Stomach (tissue), 19 donors: ENCODE measurements at places on chromosomes 13 and 19. TPM values are rescaled to one million over a fixed set of nuclear protein-coding genes. Genes with fewer than 3 reads are reported as not detected.

DNA sequence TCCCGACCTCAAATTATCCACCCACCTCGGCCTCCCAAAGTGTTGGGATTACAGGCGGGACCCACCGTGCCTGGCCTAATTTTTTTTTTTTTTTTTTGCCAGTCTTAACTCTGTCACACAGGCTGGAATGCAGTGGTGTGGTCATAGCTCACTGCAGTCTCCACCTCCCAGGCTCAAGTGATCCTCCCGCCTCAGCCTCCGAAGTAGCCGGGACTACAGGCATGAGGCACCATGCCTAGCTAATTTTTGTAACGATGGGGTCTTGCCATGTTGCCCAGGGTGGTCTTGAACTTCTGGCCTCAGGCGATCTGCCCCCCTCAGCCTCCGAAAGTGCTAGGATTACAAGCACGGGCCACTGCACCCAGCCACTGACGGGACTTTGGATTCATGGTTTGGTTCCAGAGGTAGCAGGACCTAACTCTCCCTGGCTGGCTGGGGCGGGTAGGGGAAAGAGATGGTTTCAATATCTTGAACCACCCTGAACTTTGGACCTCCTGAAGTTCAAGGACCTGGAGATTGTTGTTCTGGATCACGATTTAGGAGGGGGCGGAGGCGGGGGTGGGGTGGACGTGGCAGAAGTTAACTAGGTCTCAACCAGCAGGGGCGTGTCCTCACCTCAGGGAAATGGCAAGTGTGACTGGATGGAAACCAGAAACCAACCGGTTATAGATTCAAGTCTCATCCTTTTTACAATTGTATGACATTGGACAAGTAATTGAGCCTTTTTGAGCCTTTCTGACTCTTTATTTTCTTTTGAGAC lies 40.8 kb downstream of the IER2 start:
- H3K4me1 ChIP-seq, result peaks cover 25% of the 10 kb centered on the region
- no peak overlapping the region for H3K4me3 ChIP-seq
- peak; percentile 69 for DNase-seq
- peak overlapping the region; percentile 58 for H3K27ac ChIP-seq

DNA sequence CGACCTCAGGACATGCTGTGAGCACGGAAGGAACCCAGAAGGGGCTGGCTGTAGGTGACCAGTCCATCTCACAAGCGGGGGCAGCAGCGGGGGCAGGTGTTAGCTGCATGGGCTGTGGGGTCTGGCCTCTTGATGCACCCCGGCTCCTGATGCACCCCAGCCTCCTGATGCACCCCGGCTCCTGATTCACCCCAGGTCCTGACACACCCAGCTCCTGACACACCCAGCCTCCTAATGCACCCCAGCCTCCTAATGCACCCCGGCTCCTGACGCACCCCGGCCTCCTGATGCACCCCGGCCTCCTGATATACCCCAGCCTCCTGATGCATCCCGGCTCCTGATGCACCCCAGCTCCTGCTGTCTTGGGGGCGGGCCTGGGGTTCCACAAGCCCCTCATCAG lies 7.4 kb downstream of the LSM7 start:
- H3K4me1 ChIP-seq, result no peaks in the 10 kb centered on the region
- H3K4me3 ChIP-seq, result no peak overlapping the region
- H3K27ac ChIP-seq, result no peak overlapping the region
- H3K27me3 ChIP-seq, result no peaks in the 10 kb centered on the region
- peaks cover 51% of the 10 kb centered on the region for H3K36me3 ChIP-seq

DNA sequence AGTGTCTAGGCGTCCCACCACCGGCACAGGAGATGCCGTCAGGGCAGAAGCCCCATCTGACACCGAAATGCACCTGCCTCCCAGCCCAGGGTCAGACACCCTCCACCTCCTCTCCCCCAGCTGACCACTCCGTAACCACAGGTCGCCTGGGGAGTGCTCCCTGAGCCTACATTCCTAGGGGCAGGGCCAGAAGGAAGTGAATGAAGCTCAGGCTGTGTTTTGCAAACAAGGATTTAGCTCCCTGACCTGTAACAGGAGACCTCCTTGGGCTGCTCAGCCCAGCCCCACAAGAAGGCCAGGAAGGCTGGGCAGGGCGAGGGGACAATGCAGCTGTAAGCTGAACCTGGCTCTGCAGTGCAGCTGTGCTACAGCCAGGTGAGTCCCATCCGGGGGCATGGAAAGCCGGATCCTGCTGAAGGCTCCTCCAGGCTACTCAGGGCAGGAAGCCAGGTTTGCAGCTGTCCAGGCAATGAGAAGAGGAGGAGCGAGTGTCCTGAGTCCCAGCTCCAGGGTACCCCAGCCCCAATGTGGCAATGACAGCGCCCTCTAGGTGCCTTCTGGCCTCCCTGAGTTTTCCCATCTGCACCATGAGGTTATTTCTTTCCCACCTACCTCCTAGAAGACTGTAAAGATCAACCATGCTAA lies 42.1 kb downstream of the RHPN2 start:
- H3K27me3 ChIP-seq, result no peaks in the 10 kb centered on the region
- no peak for DNase-seq
- peaks cover 16% of the 10 kb centered on the region for H3K4me1 ChIP-seq
- H3K27ac ChIP-seq, result peak overlapping the region; percentile 53

The ZNF763 gene
- total RNA-seq, result 5.7 TPM

DNA sequence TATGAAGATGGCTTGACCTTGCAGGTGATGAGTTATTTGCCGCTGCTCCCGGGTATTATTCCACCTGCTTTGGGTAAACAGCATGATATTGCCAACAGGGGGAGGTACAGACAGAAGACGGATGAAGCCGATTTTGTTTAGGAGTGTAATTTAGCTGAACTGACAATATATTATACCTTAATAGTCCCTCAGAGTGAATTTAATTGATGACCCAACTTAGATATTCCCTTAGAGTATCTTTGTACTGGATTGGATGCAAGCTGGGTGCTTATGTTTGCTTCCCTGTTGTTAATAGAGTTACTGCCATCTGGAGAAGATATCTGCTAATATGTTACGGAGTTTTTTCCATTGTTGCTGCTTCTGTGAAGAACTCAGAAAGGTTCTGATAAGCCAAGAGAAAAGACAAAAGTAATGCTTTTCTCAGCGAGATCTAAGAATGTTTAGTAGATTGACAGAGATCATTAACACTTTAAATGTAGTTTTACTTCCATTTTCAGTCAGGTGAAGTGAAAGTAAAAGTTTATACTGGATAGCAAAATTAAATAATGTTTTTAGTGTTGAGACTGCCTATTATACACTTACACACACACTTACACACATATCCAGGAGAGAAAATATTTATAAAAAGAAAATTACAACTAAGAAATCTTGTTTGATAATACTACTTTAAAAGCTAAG lies 2220.8 kb upstream of the PCDH20 start:
- H3K4me3 ChIP-seq, result peak overlapping the region; percentile 14
- no peak overlapping the region for H3K27ac ChIP-seq
- DNase-seq, result peak; percentile 18

DNA sequence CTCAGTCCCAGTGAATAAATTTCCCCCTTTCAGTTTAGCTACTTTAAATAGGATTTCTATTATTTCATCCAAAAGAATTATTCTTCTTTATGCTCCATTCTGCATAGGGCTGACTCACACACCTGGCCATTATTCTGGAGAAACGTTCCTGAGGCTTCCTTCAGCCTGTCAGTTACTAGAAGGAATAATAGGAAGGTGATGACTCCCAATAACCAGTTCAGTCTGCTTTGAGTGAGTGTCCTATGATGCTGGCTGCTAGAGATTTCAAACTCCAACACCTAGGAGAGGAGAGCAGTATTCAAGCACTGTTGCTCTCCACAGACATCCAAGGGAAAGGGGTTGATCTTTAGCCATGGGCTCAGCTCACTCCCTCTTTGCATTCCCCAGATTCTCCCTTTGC lies 117.8 kb downstream of the KCTD12 start:
- H3K36me3 ChIP-seq, result no peaks in the 10 kb centered on the region
- no peak overlapping the region for H3K27ac ChIP-seq
- no peaks in the 10 kb centered on the region for H3K4me1 ChIP-seq
- no peak overlapping the region for H3K4me3 ChIP-seq
- DNase-seq, result no peak

The LGALS4 gene
- 113 TPM for total RNA-seq

DNA sequence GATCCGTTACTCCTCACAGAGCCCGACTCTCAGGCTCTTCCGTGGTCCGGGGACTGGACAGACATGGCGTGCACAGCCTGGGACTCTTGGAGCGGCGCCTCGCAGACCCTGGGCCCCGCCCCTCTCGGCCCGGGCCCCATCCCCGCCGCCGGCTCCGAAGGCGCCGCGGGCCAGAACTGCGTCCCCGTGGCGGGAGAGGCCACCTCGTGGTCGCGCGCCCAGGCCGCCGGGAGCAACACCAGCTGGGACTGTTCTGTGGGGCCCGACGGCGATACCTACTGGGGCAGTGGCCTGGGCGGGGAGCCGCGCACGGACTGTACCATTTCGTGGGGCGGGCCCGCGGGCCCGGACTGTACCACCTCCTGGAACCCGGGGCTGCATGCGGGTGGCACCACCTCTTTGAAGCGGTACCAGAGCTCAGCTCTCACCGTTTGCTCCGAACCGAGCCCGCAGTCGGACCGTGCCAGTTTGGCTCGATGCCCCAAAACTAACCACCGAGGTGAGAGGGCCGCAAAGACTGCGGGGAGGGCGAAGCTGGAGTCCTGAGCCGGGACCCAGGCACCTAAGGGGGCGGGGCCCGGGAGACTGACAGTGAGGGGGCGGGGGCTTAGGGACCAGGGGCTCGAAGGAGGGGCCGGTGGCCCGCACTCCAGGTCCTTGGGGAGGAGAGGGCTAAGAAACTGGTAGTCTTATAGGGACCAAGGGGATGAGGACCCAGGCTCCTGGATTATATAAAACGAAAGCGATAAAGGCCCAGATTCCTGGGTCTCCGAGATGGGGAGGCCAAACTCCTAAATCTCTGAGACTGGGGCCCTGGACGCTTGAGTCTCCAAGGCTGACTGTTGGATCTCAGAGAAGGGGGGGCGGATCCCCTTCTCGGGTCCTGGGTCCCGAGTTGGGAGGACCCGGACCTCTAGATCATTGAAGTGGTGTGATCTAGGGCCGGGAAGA lies 2.0 kb downstream of the ETV2 start:
- peak; percentile 94 for DNase-seq
- H3K4me3 ChIP-seq, result peak overlapping the region; percentile 71
- H3K27ac ChIP-seq, result peak overlapping the region; percentile 88
- H3K36me3 ChIP-seq, result peaks cover under 1% of the 10 kb centered on the region
- H3K27me3 ChIP-seq, result no peaks in the 10 kb centered on the region

- H3K27ac ChIP-seq, result no peak overlapping the region
- H3K27me3 ChIP-seq, result no peaks in the 10 kb centered on the region
- H3K4me3 ChIP-seq, result no peak overlapping the region
- H3K36me3 ChIP-seq, result no peaks in the 10 kb centered on the region
Observed at GRCh38 chr13:23796551-23796950, 92.6 kb downstream of the MIPEP start.
